ENCODE measurements at places on chromosomes 4 and X. TPM values are rescaled to one million over a fixed set of nuclear protein-coding genes. Genes with fewer than 3 reads are reported as not detected.

GRCh38 chrX:97290199-97290598, 406.5 kb downstream of the RPA4 start:
- H3K36me3 ChIP-seq, result no peaks in the 10 kb centered on the region
- no peak for DNase-seq
- no peaks in the 10 kb centered on the region for H3K27me3 ChIP-seq
- H3K4me3 ChIP-seq, result no peak overlapping the region
- H3K4me1 ChIP-seq, result no peaks in the 10 kb centered on the region

DNA sequence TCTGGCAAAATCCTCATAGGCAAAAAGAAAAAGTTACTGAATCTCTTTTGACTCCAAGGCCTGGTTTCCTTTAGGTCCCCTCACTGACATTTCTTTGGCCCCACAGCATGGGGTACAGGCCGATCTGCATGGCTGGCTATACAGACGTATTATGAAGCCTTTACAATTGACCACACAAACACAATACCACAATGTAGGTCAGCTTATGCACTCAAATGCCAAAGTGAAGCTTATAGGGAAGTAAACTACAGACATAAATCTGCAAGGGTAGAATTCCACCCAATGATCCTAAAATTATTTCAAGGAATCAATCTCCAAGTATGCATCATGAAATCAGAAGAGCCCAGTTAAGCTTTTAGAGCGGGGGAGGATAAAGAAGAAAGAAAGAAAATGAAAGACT, 20.7 kb downstream of the STX18 start:
- no peaks in the 10 kb centered on the region for H3K27me3 ChIP-seq
- peaks cover 28% of the 10 kb centered on the region for H3K4me1 ChIP-seq
- H3K4me3 ChIP-seq, result no peak overlapping the region
- peaks cover 6% of the 10 kb centered on the region for H3K36me3 ChIP-seq

DNA sequence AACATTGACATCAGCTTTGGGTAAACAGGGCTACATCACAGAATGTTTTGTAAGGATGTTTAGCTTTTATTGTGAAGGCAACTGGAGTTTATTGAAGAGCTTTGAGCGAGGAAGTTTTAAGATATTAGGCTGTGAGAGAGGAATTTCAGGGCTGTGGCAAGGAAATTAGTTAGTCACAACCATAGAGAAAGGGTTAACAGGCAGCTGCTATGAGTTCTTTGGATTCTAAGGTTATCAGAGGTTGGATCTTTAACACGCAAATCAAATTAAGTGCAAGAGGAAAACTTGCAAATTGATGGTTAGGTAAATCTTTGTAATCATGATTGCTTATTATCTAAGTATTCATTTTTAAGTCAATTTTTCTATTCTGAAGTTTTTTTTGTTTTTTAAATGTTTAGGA, 156.0 kb downstream of the UGT8 start:
- H3K27ac ChIP-seq, result no peak overlapping the region
- no peaks in the 10 kb centered on the region for H3K36me3 ChIP-seq
- H3K4me3 ChIP-seq, result no peak overlapping the region
- no peaks in the 10 kb centered on the region for H3K27me3 ChIP-seq

DNA sequence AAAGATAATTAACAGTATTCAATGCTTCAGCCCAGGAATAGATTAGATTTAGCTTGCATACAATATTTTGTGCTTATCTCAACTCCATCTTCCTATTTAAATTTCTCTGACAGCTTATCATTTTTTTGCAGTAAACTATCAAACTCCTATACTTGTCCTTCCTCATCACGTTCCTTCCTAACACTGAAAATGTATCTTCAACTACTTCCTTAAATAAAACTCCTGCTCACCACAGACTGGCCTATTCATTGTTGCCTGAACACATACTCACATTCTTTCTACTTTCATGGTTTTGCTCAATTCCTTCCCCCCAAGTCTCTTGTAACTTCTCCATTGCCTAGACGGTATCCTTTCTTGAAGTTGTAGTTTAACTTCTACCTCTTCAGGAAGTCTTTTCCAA, 28.5 kb upstream of the PTPN13 start:
- H3K27me3 ChIP-seq, result peaks cover 4% of the 10 kb centered on the region
- DNase-seq, result no peak
- no peaks in the 10 kb centered on the region for H3K36me3 ChIP-seq
- H3K4me1 ChIP-seq, result no peaks in the 10 kb centered on the region
- no peak overlapping the region for H3K27ac ChIP-seq

- no peaks in the 10 kb centered on the region for H3K27me3 ChIP-seq
- H3K27ac ChIP-seq, result no peak overlapping the region
- peaks cover 18% of the 10 kb centered on the region for H3K4me1 ChIP-seq
- no peak overlapping the region for H3K4me3 ChIP-seq
- DNase-seq, result no peak
- peaks cover 3% of the 10 kb centered on the region for H3K36me3 ChIP-seq
Measured at GRCh38 chr4:2387218-2387617, 31.2 kb downstream of the ZFYVE28 start.

GRCh38 chr4:150049682-150050081, 28.6 kb upstream of the DCLK2 start:
- H3K27ac ChIP-seq, result no peak overlapping the region
- no peaks in the 10 kb centered on the region for H3K36me3 ChIP-seq
- no peaks in the 10 kb centered on the region for H3K4me1 ChIP-seq
- H3K27me3 ChIP-seq, result peaks cover 5% of the 10 kb centered on the region
- H3K4me3 ChIP-seq, result no peak overlapping the region

DNA sequence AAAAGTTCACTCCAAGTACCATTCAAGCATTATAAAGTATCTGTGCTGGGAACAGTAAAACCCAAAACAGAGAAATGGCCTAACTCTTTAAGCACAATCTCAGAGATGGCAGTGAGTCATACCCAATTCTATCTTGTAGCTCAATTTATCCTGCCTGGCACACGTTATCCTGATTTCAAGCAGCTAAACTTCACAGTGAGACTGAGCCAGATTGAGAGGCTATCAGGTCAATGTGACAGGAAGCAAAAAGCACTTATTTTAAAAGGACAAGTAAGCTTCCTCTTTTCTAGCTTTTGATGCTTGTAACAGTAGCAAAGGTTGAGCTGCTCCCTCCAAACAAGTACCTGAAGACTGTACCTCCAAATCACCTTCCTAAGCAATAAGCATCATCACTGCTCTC, 324.9 kb downstream of the NAF1 start:
- DNase-seq, result no peak
- H3K36me3 ChIP-seq, result no peaks in the 10 kb centered on the region
- H3K27ac ChIP-seq, result no peak overlapping the region
- no peaks in the 10 kb centered on the region for H3K27me3 ChIP-seq
- no peak overlapping the region for H3K4me3 ChIP-seq
- H3K4me1 ChIP-seq, result no peaks in the 10 kb centered on the region

GRCh38 chr4:30837131-30837539, 117.0 kb downstream of the PCDH7 start:
- no peak overlapping the region for H3K4me3 ChIP-seq
- no peaks in the 10 kb centered on the region for H3K27me3 ChIP-seq
- no peak for DNase-seq
- no peaks in the 10 kb centered on the region for H3K4me1 ChIP-seq
- no peak overlapping the region for H3K27ac ChIP-seq
- H3K36me3 ChIP-seq, result no peaks in the 10 kb centered on the region

- H3K36me3 ChIP-seq, result no peaks in the 10 kb centered on the region
- peaks cover under 1% of the 10 kb centered on the region for H3K4me1 ChIP-seq
- H3K27ac ChIP-seq, result no peak overlapping the region
- DNase-seq, result no peak
Measured at GRCh38 chr4:128558896-128559679, 250.4 kb upstream of the JADE1 start.

GRCh38 chrX:2774776-2775175, 22.9 kb downstream of the XG start:
- H3K4me3 ChIP-seq, result no peak overlapping the region
- DNase-seq, result no peak

DNA sequence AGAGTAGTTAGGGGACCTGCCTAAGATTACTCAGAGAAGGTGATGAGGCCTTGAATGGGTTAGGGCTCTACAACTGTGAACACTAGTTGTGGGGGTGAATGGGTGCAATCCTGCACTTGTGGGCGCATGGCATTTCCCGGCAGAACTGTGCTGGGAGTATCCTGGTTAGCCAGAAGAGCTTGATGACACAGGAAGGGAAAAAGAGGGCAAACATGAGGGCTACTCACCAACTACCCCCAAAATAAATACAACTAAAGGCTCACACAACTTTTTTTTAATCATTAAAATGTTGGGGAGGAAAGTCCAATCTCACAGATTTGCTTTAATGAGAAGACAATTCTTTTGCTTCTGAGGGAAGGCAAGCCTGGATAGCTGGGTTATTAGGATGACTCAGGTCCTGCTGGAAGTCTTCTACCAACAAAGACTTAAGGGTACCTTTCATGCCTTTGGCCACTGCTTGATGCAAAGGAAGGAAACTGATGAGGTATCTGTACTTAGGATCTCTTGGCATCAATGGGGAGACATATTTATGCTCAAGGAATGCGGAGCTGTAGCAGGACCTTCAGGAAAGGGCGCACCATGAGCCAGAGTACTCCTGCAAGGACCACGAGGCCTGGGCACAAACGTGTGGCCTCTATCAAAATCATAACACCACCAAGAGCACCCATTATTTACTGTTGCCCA, 2.6 kb downstream of the PHKA2 start:
- no peak overlapping the region for H3K27ac ChIP-seq
- H3K36me3 ChIP-seq, result peaks cover 1% of the 10 kb centered on the region
- H3K27me3 ChIP-seq, result no peaks in the 10 kb centered on the region
- peaks cover 20% of the 10 kb centered on the region for H3K4me1 ChIP-seq
- no peak overlapping the region for H3K4me3 ChIP-seq

DNA sequence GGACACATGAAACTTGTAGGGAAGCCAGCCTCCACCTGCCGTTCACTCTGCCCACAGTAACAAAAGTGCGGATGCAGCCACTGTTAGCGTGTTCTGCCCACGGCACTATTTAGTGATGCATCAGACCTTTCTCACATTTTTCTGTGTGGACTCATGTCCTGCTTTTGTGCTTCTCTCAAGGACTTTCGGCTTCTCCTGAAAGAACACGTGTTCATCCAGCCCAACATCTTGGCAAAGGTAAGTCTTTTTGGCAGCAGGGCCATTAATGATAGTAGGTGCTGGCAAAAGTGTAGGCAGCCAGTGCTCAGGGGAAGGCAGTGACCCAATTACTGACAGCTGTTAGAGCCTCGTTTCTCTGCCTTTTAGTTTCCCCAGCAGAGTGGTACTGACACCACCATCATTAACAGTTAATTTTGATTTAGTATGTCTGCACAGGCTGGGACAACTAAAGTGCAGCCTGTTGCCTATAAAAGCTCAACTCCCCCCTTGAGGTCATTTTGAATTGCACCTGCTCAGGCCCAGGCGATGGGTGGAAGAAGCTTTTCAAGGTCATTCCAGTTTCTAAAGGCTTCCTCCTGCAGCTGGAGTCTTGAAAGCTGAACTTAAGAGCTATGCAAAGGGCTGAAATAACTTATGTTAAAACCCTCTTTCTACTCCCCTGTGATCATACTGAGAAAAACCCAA, 54.5 kb upstream of the HPSE start:
- peaks cover 13% of the 10 kb centered on the region for H3K4me1 ChIP-seq
- no peak overlapping the region for H3K4me3 ChIP-seq
- no peak overlapping the region for H3K27ac ChIP-seq
- no peaks in the 10 kb centered on the region for H3K36me3 ChIP-seq
- H3K27me3 ChIP-seq, result no peaks in the 10 kb centered on the region
- DNase-seq, result no peak

DNA sequence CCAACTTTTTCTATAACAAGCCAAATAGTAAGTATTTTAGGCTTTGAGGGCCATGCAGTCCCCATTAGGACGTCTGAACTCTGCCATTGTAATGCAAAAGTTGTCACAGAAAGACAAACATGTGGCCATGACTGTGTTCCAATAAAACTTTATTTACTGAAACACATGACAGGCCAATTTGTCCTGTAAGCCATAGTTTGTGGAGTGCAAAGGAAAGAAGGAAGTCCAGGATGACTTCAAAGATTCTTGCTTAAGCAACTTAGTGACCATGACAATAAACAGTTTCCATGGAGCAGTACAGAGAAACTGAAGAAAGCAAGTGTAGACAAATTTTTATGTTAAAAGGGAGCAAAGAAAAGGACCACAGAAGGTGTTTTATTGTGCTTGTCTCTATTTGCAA, 35.0 kb upstream of the MYOZ2 start:
- H3K27ac ChIP-seq, result no peak overlapping the region
- H3K4me3 ChIP-seq, result no peak overlapping the region
- H3K27me3 ChIP-seq, result no peaks in the 10 kb centered on the region
- H3K4me1 ChIP-seq, result peaks cover 15% of the 10 kb centered on the region
- no peaks in the 10 kb centered on the region for H3K36me3 ChIP-seq

- no peak overlapping the region for H3K27ac ChIP-seq
- DNase-seq, result no peak
- no peaks in the 10 kb centered on the region for H3K4me1 ChIP-seq
- H3K27me3 ChIP-seq, result peaks cover 2% of the 10 kb centered on the region
- no peak overlapping the region for H3K4me3 ChIP-seq
Measured at GRCh38 chr4:182697094-182697493, 220.1 kb downstream of the DCTD start.

- no peaks in the 10 kb centered on the region for H3K36me3 ChIP-seq
- H3K27ac ChIP-seq, result no peak overlapping the region
- H3K27me3 ChIP-seq, result peaks cover 22% of the 10 kb centered on the region
- DNase-seq, result no peak
Measured at GRCh38 chrX:151365579-151365978, 31.4 kb upstream of the VMA21 start.

GRCh38 chr4:71765821-71766383, 18.0 kb downstream of the GC start:
- no peak overlapping the region for H3K4me3 ChIP-seq
- H3K27me3 ChIP-seq, result peaks cover 2% of the 10 kb centered on the region
- DNase-seq, result no peak
- H3K36me3 ChIP-seq, result no peaks in the 10 kb centered on the region
- no peaks in the 10 kb centered on the region for H3K4me1 ChIP-seq

DNA sequence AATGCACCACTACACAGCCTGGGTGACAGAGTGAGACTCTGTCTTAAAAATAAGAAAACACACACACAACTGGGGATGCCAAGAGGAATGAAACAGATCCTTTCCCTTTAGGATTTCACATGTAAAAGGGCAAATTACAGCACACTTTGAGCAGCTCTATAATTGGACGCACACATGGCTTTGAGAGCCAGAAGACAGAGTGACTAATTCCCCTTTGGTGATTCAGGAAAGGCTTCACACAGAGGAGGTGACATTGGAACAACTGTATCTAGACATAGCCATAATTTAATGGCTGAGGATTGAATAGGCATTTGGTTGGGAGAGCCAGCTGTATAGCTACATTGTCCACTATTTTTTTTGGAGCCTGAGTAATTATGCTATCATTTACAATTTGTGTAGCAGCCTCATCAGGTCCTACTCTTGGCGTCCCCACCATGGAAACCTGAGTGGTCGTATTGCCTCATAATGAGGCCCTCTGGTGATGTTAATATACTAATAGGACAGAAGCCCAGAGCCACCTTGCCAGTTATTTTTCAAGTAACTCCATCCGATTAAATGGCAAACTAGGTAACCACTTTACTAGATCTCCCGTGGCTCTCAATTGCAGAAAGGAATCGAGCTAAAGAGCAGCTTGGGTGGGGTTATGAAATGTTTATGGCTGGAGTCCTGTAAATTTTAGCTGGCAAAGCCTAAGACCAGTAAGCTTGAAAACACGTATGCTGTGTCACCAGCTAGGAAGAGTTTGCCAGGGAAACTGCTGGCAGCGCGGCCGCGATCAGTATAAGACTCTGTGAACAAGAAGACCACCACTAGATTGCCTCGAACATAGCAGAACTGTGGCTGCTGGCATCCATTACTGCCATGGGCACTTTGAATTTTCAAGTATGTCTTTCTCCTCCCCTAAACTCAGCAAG, 8.5 kb upstream of the PPEF1 start:
- no peak overlapping the region for H3K27ac ChIP-seq
- no peak for DNase-seq
- no peaks in the 10 kb centered on the region for H3K27me3 ChIP-seq
- H3K4me3 ChIP-seq, result no peak overlapping the region
- no peaks in the 10 kb centered on the region for H3K36me3 ChIP-seq

Gene TMPRSS11F
- total RNA-seq, result not detected

Gene NR3C2
- total RNA-seq, result 9.0 TPM

Gene NOX1
- total RNA-seq, result not detected

Gene NRK
- not detected for total RNA-seq

Gene DMRTC1
- not detected for total RNA-seq

Gene DUX4
- not detected for total RNA-seq

Gene TBC1D8B
- 1.7 TPM for total RNA-seq
